Left lobe of liver (tissue), 2 donors: ENCODE measurements at places on chromosomes 12 and 14.

DNA sequence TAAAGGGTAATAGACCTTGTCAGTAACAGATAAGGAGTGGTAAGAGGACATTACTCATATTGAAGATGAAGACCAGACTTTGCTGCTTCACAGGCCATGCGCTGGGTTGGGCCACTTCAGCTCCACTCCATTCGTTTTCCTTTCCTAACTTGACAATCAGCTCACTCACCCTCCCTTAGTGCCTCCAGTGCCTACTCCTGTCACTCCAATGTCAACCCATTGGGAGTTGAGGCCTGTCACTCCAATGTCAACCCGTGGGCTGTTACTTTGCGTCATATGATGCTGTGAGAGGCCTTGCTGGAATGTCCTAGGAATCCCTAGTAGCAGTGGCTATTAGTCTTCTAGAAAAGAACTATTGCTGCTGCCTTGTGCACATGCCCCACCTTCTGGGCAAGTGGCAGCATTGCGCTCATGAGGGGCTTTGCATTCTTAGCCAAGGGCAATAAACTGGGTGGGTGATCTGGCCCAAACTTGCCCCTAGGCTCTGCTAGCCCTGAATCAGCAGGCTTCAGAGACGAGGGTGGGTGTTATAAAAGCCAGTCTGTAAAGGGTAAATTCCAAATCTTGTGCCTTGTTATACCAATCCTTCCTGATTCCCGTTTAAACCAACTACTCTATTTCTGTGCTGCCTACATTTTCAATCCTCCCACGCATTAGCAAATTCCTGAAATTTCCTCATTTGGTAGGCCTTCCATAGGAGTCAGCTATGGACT lies 36.1 kb downstream of the BAZ2A start:
- DNase-seq = no peak

GRCh38 chr14:42862114-42862513 lies 1255.4 kb downstream of the LRFN5 start:
- DNase-seq = no peak

DNA sequence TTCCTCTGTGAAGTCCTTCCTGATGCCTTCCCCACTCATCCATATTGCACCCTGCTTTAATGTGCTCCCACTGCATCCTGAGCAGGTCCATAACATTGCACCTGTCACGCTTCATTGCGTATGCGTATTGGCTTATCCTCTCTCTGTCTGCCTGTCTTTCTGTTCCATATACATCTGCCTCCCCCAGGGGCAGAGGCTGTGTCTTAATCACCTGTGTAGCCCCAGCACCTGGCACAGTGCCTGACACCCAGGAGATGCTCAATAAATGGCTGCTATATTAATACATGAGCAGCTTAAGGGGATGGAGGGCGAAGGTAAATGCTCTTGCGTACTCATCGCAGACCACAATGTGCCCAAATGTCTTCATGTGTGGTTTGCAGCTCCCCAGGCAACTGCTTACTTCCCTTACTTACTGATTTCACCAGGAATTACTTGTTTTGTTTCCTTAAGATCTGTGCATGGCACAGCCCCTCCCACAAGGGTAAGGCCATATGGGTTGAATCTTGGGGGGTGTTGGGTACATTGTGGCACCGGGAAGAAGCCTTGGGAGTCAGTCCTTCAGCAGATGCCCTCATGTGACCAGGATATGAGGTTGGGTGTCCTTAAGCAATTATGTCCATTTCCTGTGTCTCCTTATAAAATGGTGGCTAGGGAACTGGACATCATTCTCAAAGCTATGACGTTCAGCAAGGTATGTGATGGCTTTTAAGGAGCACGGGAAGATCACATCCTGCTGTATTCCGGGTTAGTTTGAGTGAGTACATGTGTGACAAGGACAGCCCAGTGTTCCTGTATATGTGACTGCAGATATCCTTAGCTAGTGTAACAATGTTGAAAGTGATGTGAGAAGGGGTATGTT lies 848 bp upstream of the CPNE6 start:
- DNase-seq = no peak

- no peak for DNase-seq
Observed at GRCh38 chr12:125684968-125685790, 619.9 kb downstream of the AACS start.

- DNase-seq = no peak
Observed at GRCh38 chr12:3376779-3377455, 114.1 kb upstream of the PRMT8 start.

GRCh38 chr12:89469361-89469760 lies 55.2 kb downstream of the GALNT4 start:
- DNase-seq = no peak

- DNase-seq = no peak
Observed at GRCh38 chr12:46518169-46518568, 145.6 kb upstream of the SLC38A2 start.

DNA sequence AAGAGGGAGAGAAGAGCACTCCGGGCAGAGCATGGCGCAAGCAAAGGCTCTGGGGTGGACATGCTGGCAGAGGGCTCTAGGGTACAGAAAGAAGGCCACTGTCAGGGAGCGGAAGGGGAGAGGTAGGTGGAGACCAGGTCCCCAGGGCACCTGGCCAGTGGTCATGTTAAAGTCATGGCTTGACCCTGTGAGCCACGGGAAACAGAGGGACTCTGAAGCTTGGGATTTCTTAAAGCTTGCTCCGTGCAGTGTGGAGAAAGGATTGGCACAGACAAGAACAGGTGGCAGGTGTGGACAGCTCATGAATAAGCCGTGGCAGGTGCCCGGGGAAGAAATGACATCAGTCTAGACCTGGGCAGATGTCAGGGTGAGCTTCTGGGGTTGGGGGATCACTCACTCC lies 413.8 kb downstream of the BCL11B start:
- no peak for DNase-seq

GRCh38 chr14:103314496-103315277 lies 19.4 kb upstream of the EIF5 start:
- DNase-seq = peak; percentile 60

- no peak for DNase-seq
Observed at GRCh38 chr12:68823696-68824095, 15.7 kb downstream of the MDM2 start.

DNA sequence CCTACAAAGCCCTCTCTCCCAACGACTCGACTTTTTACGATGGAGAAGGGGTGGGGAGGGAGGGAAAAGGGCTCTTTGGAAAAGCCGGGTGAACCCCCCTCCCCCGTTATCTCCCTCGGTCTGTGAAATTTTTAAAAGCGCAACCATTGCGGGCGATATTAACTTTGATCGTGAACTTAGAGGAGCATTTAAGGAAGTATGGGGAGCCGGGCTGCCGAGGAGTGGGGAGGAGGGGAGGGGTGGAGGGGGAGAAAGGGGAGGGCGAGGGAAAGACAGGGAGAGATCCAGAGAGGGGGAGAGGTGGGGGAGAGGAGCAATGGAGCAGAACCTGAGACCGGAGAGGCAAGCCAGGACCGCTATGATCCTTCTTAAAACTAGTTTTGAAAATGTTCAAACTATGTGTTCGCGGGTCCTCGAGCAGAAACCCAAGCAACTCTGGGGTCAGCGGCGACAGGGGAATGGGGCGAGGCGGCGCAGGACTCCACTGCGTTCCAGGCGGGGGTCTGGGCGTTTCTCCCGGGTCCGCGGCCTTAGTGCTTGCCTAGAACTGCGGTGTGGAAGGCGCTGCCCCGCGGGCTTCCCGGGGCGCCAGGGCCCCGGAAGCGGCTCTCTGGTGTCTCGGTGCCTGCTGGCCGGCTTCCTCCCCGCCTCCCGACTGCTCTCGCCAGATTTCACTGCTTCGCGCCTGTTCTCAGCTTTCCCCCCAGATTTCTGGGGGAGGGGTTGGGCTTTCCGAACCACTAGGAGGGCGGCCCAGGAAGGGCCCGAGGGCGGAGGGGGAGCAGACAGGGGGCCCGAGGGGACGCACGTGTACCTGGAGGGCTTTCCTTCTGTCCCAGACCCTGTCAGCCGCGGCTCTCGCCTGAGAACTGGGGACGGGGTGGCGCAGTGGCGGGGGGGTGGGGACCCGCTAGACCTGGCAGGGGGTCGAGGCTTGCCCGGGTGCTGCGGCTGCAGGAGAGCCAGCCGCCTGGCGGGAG lies at the start of gene HOTAIR:
Gene HOTAIR (minus strand): TSS at position 871 of the 980 bp plus-strand sequence.
- DNase-seq = no peak

DNA sequence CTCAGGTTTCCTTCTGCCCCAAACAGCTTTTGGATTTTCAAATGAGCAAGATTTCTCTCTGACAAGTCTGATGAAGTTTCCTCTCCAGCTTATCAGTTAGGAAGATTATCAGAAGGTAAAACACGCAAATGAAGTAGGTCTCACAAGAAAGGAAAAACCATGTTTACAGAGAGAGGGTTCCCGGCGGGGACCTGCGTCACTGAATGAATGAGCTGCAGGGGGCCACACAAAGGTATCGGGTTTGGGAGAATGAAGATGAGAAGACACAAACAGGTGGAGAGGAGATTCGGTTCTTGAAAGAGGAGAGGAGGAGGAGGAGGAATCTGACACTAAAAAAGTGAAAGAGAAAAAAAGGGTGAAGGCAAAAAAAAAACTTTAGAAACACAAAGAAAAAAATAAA lies 208.6 kb downstream of the CALM1 start:
- no peak for DNase-seq

GRCh38 chr14:34781242-34781641 lies 66.8 kb upstream of the CFL2 start:
- DNase-seq = no peak

DNA sequence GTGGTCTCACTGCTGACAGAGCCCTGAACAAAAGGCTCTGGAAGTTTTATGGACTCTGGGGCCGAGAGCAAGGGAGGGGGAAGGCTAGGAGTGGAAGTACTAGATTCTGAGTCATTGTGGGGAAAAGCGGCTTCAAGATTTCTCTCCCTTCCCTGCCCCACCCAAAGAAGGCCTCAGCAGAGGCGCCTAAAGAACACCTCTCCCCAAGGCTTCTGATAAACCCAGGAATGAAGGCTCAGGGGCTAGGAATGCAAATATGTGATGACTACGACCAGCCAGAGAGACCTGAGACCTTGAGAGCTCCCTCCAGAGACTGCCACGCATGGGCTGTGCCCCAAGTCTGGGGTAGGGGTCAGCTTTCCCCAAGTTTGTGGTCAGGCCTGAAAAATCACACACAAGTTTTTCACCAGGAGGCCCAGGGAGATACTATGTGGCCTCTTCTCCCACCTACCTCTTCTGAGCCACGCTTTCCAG lies 130.7 kb upstream of the HIF1A start:
- DNase-seq = no peak

- no peak for DNase-seq
Observed at GRCh38 chr12:116465856-116466255, 93.3 kb upstream of the MAP1LC3B2 start.

- no peak for DNase-seq
Observed at GRCh38 chr12:101044512-101045059, 165.5 kb downstream of the SLC5A8 start.
